ENCODE measurements at places on chromosomes 3 and 15. TPM values are rescaled to one million over a fixed set of nuclear protein-coding genes. Genes with fewer than 3 reads are reported as not detected.

The GTF2E1 gene
- total RNA-seq: 25.9 TPM

GRCh38 chr3:31561891-31562290, 29.2 kb downstream of the STT3B start:
- DNase-seq: no peak

- DNase-seq: no peak
Observed at GRCh38 chr15:100259266-100259665, 82.5 kb downstream of the ADAMTS17 start.

- no peak for DNase-seq
Observed at GRCh38 chr3:42689421-42690014, 4.2 kb downstream of the KLHL40 start.

Measured in CD8-positive, alpha-beta memory T cell (primary cell).